Activated gamma-delta T cell treated with Interleukin-2 at 50 U/mL for 16 hours (primary cell): ENCODE measurements at places on chromosomes 2 and 18.

DNA sequence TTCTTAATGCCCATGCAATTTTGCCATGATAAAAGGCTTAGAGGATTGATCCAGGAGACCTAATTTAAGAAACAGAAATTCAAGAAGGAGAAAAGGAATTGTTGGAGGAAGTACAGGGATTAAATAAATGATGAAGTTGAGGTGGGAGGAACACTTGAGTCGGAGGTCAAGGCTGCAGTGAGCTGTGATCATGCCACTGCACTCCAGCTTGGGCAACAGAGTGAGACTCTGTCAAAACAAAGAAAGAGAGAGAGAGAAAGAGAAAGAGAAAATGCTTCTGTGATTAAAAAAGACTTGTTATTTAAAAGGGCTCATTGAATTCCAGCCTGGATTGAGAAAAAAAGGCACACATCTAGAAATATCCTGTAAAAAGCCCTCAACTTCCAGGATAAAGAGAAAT is 123.2 kb downstream of the B3GNT2 start:
- DNase-seq, result no peak

DNA sequence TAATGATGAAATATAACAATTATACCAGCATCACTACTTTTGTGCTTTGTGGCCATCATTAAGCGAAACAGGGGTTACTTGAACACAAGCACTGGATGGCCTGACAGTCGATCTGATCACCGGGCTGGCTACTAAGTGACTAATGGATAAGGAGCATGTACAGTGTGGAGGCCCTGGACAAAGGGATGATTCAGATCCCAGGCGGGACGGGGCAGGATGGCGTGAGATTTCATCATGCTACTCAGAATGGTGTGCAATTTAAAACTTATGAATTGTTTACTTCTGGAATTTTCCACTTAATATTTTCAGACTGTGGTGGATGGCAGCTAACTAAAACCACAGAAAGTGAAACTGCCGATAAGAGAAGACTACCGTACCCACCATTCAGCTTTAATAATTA is 7.0 kb upstream of the CLIP4 start:
- DNase-seq, result no peak

DNA sequence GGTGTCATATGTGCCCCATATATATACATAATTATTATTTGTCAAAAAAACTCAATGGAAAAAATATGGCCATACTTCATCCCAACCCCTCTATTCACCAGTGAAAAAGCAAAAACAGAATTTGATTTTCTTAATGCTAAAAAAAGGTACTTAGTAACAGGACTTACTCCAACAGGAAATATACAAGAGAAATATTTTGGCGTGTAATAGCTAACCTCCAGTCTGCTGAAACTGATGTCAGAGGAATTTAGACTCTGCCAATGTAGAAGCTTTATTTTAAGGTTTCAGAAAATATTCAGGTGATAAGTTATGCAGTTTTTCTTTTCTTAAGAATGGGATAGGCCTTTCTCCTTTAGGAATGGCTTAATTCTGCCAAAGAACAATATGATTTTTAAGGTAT is 72.6 kb downstream of the TMEFF2 start:
- no peak for DNase-seq

DNA sequence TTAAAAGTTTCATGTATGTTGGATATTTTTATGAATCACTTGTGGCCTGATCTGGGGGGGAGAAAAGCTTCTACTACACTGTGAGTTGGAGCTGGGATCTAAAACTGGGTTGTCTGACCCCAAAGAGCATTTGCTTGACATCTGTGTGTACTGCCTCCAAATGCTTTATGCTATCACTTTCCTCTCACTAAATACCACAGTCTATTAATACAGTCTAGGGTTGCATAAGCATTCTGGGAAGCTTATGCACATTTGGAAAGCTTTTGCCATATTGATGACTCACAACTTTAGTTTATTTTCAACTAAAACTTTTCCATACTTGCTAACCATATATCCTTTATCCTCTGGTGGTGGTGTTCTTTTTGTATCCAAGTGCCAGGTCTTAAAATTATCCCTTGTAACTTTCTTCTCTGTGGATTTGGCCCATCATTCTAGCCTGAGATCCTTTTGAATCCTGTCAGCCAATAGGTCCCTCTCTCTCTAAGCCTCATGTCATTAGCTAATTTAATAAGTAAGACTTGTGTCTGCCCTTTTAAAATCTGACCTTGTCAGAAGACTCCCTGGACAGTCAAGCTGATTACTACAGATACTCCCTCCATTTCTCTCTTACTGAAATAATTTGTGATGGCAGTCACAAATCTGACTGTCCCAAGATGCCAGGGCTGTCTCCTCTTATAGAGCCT is 72.7 kb downstream of the NXPH2 start:
- DNase-seq, result no peak

GRCh38 chr2:172480301-172481218 is 53.2 kb downstream of the ITGA6 start:
- no peak for DNase-seq

DNA sequence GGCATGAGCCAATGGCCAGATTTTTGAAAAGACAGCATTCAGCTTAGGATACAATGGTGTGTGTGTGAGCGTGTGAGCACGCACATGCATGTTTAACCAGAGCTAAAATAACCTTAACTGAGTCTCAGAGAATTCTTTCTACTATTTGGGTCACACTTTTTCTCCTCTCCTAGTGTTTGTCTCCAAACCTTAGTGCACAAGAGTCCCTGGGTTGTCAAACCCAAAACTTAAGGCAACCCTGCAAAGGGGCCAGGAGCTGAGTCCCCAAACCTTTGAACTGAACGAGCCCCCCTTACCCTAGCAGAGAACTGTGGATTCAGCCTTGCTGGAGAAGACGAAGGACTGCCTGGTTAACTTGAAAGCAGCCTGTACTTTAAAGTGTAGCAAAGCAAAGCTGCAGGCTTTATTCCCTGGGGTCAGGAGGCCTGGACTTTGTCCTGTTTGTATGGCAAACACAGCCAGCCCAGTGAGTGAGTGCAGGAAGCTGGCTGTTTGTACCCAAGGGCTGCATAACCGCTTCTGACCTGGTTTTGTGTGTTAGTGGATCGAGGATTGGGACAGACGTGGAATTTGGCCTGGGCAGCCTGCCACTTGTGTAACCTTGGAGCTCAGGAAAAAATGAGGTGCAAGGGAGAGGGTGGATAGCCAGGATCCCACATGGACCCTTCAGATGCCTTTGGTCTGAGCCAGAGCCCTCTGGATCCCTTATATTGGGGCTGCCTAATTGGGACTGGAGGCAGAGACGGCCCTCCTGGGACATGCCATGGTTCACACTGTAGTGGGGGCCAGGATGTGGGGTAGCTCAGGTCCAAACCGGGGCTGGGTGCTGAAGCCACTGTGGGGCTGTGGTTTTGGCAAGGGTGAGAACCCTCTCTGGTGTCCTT is 6.4 kb upstream of the PSMD1 start:
- DNase-seq, result no peak

DNA sequence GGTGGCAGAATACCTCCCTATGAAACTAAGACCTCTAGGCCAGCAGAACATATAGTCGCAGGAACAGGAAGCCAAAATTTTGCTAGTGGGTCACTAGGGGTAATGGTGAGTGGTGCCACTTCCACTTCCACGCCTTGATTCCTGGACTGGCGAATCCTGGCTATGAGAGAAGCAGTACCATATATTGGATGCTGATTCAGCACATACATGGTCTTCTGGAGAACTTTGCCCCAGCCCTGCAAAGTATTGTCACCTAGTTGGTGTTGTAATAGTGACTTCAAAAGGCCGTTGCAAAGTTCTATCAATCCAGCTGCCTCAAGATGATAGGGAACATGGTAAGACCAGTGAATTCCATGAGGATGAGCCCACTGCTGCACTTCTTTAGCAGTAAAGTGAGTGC is 769.8 kb upstream of the GYPC start:
- DNase-seq, result no peak
